Esophagus mucosa (tissue), 1 donor: ENCODE measurements at places on chromosomes 12 and 14. TPM values are rescaled to one million over a fixed set of nuclear protein-coding genes. Genes with fewer than 3 reads are reported as not detected.

RAD9B gene
- 0.44 TPM for total RNA-seq

FAM222A gene
- 5.4 TPM for total RNA-seq

FAM181A gene
- total RNA-seq: not detected

DNA sequence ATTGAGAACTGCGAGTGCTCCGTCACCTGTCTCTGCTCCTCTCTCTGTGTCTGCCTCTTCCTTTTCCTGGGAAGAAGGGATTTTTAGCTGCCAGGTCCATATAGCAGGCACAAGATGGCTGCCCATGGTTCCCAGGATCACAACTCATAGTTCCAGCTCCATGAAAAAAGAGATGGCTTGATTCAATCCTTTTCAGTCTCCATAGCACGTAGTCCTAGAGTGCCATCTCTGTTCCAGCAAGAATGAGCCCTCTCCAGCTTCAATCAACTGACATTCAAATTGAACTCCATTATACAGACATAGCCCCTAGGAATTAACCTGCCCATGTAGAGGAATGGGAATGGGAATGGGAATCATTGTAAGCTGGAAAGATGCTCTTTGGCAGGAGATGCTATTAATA, 34.7 kb upstream of the RTRAF start:
- ATAC-seq: no peak

DNA sequence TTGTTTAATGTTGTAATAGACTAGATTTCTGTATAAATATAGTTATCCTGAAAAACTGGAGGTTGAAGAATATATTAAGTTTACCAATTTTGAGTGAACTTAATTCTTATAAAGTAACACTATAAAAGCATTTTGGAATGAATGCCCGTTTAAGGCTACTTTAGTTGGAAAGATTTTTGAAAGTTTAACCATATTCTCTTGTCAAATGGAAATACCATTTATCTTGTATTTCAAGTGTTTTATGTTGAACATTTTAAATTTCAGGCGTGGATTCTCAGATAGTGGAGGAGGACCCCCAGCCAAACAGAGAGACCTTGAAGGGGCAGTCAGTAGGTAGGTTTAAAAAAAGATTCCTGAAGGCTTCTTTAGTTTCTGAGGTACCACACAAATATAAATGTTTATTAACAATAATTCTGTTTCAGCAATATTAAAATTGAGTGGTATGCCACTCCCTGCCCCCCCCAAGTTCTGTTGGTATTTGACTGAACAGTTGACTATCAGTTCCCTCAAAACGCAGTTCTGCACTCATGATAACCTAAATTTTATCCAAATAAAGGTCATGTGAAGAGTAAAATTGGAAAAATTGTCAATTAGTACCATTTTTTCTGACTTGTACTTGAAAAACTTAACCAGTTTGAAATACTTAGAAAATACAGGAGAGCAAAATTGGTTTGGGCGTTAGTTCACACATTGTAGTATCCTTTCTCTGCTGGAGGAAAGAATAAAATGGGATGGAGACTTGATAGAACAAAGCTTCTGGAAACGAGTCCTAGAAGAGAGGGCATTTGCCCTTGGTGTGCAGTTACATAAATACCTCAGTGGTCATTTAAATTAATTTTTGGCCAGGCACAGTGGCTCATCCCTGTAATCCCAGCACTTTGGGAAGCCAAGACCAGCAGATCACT, 1.5 kb downstream of the PNN start:
- ATAC-seq: no peak

DNA sequence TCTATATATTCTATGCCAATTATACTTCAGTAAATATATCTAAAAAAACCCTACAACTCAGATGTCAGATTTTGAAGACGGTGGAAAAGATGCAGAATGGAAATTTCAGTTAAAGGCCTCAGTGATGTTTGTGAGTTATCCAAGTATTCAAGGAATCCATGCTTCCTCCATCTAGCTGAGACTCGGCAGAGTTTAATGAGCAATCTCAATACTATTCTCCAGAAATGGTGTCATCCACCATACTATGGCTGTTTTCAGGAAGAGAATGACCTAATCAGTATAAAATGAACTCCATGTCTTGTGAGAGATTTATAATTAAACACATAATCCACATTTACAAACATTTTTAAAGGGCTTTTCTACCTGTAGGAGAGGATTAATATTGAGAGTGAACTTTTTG, 66.0 kb downstream of the KLHL28 start:
- no peak for ATAC-seq
